ENCODE measurements at places on chromosomes 7 and 10.

- DNase-seq, result no peak
Measured at GRCh38 chr7:97226541-97226940, 109.0 kb downstream of the SDHAF3 start.

- DNase-seq, result no peak
Measured at GRCh38 chr10:43817368-43817767, 168.7 kb upstream of the ZNF32 start.

GRCh38 chr7:116686812-116687419, 14.9 kb downstream of the MET start:
- no peak for DNase-seq

DNA sequence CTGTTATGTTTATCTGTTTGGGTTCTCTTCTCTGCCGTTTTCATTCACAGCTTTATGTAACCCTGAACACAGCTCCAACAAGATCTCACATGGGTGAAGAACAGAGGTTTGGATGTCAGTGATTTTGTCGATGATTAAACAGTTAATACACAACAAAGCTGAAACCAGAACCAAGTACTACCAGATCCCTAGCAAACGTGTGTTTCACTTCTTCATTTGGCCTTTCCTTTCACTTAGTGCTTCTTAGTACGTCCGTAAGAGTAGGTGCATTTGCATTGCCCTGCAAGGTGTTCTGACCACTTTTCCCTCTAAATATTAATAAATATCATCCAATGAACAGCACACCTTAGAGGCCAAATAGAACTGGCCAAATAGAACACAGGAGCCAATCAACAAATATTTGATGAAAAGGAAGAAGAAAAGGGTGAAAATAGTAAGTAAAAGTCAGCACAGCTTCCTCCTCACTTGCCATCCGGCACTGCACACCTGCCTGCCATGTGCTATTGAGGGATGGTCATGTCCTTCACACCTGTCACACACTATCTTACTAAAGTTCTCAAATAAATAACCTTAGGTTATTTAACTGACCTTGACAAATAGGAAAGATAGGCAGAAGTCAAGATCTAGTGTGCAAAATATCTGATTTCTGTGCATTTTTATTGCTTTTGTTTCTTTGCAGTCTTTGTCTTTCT, 252.6 kb upstream of the ANKRD30A start:
- no peak for DNase-seq

GRCh38 chr7:145817687-145818086, 298.9 kb upstream of the CNTNAP2 start:
- DNase-seq, result no peak

DNA sequence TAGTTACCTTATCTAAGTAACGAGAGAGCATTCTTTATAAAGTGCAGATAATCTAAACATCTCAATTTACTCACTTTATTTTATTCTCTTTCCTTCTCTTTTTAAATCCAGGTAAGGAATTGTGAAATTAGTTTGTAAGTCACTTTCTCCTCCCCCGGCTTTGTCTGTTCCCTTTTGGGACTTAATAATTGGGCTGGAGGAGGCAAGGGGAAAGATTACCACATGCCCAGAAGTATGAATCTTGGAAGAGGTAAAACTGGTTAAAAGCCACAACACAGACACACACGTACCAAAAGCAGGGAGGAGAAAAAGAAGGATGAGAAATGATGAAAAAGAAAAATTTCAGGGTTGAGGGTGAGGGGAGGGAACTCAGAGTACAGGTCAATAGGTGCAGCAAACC, 63.3 kb upstream of the LRRC17 start:
- no peak for DNase-seq

GRCh38 chr10:118504467-118505205, 90.8 kb downstream of the PRLHR start:
- no peak for DNase-seq

GRCh38 chr10:124009231-124010015, 84.0 kb downstream of the CHST15 start:
- DNase-seq, result no peak

- DNase-seq, result no peak
Measured at GRCh38 chr7:76225379-76225778, 23.7 kb downstream of the SRRM3 start.

- DNase-seq, result no peak
Measured at GRCh38 chr10:77077316-77077945, 560.2 kb downstream of the KCNMA1 start.

DNA sequence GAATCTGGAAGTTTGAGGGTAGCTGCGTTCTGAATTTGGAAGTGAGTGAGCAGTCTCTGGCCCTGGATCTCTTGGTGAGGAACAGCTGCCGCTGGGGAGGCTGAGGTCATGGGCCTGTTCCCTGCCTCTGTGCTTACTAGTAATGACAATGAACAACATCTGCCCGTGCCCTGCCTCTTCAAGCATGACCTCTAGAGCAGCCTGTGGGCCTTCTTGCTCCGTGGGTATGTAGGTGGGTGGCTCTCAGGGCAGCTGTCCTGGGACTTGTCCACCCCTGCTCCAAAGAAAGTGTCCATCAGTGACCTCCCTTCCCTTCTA, 186.2 kb downstream of the CXCL12 start:
- DNase-seq, result peak; percentile 37

DNA sequence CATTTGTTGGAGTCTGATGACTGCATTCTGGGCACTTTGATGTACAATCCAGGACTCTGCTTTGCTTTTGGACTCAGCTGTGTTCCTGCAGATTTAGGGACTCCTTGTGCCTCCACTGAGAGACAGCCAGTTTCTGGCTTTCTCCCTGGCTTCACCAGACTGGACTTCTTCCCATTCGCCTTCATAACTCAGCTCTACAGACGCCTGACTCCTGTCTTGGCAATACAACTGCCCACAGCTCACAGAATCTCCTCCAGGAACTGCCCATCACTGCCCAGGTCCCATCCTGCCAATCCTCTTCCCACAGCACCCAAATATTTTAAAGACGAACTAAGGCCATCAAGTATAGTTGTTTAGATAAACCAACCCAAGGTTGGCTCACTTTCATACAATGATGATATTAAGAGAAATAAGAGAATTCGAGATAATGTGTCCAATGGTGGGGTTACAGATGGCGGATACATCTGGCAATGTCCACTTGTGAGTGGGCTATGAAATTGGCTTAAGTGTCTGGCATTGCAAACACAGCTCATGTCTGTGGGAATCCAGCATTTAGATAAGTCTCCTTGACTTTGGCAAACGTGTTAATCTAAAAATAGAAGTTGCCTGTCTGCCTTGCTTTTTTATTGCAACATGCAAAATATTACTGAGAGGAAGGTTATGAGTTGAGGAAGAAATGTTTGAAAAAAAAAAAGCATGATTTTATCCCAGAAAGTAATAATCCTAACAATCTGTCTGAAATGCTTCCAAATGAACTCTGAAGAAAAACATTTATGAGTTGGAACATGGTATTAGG, 95.1 kb downstream of the ITGA8 start:
- no peak for DNase-seq

- no peak for DNase-seq
Measured at GRCh38 chr10:72502581-72502980, 123.3 kb downstream of the MICU1 start.

DNA sequence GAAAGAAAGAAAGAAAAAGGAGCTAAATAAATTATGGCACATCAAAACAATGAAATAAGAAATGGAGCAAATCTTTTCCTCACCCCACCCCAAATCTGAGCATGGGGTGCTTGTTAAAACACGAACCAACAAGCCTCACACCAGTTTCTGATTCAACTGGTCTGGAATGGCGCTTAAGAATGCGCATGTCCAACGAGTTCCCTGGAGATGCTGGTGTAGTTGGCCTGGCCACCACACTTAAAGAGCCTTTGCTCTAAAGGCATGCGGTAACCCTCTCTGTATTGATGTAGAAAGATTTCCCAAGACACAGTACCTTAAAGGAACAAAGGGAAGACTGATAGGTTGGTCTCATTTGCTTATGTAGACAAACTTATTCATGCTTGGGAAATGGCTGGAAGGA, 49.1 kb upstream of the STEAP1B start:
- no peak for DNase-seq

DNA sequence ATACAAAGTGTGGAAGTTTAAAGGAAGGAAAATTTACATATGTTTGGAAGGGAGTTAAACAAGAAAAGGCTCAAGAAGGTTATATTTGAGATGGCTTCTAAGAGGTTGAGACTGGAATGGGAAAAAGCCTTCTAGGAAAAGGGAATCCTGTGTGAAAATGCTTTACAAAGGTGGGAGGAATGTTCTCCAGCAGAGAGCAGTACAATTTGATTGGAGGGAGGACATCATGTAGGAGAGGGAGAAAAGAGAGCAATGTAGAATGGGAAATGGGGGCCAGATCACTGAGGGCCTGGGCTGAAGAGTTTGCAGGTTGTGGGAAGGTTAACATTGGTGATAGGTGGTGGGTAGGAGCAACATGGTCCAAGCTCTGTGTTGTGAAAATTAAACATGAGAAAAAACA, 366.9 kb downstream of the XPNPEP1 start:
- DNase-seq, result no peak

- DNase-seq, result no peak
Measured at GRCh38 chr7:17041324-17041723, 159.5 kb upstream of the AGR3 start.

- no peak for DNase-seq
Measured at GRCh38 chr7:87210506-87210905, 9.0 kb downstream of the TMEM243 start.

GRCh38 chr10:84015877-84016595, 123.3 kb upstream of the GHITM start:
- DNase-seq, result no peak

GRCh38 chr10:119131512-119132240, 27.8 kb downstream of the DENND10 start:
- no peak for DNase-seq

- no peak for DNase-seq
Measured at GRCh38 chr10:131143425-131144165, 167.9 kb downstream of the TCERG1L start.

- no peak for DNase-seq
Measured at GRCh38 chr7:29811586-29811985, 5.3 kb downstream of the WIPF3 start.

DNA sequence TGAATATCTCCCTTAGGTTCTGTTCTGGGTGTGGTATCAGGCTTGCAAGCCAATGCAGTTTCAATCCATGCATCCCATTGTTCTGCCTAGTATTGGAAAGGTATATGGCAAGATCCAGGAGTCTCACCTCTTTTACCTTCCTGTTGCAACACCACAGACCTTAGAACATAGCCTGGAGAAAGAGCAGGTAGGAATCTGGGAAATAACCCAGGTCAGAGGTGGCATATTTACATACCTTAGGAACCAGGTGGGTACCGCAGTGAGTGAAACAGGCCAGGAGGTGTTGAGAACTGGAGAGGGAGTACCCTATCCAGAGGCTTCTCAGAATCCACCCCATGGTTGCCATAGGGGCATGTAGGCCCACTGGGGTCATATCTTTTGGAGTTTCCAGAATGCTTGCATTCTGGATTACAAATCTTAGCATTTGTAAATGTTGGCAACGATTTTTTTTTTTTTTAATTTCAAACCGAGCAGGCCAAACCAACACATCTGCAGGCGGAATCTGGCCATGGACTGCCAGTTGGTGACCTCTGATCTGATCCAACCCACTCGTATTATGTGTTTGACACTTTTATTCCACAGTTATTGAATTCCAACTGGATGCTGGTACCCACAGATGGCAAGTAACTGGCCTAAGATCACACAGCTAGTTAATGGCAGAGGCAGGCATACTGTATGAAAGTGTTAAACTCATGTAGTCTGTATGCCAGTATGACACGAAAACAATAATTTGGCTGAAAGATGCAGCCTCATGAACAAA, 180.3 kb upstream of the TCF7L2 start:
- no peak for DNase-seq

GRCh38 chr7:95901006-95901405, 128.7 kb downstream of the DYNC1I1 start:
- DNase-seq, result no peak

GRCh38 chr10:98316170-98316569, 48.2 kb upstream of the LOXL4 start:
- DNase-seq, result no peak

- DNase-seq, result no peak
Measured at GRCh38 chr10:12556039-12556438, 206.7 kb downstream of the CAMK1D start.

DNA sequence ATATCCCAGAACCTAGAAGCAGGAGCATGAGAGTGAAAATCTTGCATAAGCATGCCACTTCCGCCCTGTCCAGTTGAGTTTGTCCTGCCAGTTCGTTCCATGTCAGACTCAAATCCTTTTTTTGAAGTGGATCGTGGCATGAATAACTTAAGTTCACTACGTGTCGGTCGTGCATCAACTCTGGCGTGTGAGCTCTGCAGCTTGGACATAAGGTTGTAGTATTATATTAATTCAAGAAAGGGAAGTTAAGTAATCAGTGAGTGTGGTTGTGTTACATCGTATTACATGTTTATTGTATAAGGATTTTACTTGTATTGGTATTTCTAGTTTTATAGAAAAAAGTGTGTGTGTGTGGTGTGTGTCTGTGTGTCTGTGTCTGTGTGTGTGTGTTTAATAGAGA, 23.0 kb downstream of the CDC123 start:
- no peak for DNase-seq

GRCh38 chr10:22548344-22548743, 166.0 kb downstream of the PIP4K2A start:
- DNase-seq, result no peak

DNA sequence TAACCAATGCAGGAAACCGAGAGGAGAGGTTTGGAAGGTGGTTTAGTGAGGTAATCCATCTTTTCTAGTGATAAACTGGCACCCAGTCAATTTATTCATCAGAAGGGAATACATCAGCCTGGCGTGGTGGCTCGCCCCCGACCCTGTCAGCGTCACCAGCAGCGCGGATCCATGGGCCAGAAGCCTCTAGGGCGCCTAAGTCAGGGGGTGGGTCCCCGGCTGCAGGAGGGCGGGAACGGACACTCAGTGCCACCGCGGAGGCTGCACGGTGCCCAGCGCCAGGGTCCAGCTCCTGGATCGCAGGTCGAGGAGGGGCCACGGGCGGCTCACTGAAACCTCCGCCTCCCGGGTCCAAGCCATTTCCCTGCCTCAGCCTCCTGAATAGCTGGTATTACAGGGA, 866 bp upstream of the ANKRD30A start:
- DNase-seq, result no peak

- no peak for DNase-seq
Measured at GRCh38 chr10:30813872-30814481, 184.4 kb upstream of the LYZL2 start.

DNA sequence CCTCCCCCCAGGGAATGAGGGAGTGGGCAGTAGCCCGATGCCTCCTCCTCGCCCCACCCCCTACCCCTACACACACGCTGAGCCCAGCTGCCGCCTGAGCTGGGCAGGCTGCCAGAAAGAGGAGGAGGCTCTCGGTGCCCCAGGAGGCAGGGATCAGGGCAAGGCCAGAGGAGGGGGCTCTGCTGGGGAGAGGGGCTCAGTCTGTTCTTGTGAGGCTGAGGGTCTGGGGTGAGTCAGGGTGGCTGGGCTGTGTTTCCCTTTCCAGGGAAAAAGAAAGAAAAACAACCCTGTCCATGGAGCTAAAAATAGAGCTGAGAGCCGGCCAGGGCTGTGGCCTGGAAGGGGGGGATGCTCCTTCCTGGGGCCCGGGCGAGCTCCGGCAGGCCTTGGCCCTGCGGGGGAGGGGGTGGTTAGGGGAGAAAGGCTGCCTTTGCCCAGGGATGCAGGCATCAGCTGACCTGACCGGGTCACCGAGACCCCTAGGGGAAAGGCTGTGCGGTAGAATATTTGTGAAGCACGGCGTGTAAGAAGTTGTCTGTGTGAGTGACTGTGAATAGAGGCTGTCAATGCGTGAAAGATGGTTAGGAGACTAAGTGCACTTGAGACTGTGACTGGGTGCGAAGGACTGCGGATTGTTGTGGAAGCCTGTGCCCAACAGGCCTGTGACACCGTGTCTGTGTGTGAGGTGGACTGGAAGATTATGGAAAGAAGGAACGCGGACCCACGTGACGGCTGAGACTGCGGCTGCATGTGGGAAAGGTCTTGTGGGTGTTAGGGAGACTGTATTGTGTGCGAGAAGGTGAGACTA, 1.2 kb upstream of the LZTS2 start:
- peak; percentile 88 for DNase-seq
